ENCODE measurements at places on chromosomes 11 and 22.

GRCh38 chr11:84795698-84796097 lies 831.4 kb downstream of the DLG2 start:
- no peak for DNase-seq

DNA sequence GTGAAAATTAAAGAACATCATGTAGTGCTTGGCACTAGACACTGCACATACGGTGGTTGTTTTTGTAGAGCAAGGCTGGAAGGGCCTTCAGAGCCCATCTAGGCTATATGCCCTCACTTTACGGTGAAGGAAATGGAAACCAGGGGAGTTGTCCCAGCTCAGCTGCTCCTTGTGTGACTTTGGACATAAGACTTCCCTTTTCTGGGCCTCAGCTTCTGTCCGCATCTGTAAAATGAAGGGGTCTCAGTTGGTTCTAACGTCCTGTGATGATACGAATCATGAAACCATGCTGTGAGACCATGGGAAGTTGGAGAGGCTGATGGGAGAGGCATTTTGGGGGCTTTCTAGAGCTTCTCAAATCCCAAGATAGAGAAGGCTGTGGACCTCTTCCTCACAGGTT lies 4.7 kb downstream of the KCNE3 start:
- no peak for DNase-seq

GRCh38 chr22:17057959-17058814 lies 26.6 kb upstream of the IL17RA start:
- DNase-seq: peak; percentile 3

GRCh38 chr11:80024119-80024518 lies 583.3 kb upstream of the TENM4 start:
- DNase-seq: no peak

DNA sequence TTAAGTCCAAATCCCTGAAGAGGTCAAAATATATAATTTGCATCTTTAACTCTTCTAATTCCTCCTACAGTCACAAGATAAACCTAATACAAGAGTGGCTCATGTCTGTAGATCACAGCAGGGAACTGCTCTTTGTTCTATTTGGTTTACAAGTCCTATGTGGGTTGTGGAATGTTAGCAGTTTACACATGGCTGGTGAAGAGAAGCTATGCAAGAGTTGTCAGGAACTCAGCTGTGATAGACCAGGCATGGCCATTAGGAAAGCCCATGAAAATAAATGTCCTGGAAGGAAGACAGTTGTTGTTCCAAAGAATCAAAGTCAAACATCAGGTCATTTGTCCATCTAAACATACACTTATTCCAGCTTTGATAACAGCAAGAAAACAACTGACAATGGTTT lies 312.4 kb upstream of the PITPNB start:
- DNase-seq: no peak

GRCh38 chr11:79488286-79488685 lies 47.5 kb upstream of the TENM4 start:
- no peak for DNase-seq

DNA sequence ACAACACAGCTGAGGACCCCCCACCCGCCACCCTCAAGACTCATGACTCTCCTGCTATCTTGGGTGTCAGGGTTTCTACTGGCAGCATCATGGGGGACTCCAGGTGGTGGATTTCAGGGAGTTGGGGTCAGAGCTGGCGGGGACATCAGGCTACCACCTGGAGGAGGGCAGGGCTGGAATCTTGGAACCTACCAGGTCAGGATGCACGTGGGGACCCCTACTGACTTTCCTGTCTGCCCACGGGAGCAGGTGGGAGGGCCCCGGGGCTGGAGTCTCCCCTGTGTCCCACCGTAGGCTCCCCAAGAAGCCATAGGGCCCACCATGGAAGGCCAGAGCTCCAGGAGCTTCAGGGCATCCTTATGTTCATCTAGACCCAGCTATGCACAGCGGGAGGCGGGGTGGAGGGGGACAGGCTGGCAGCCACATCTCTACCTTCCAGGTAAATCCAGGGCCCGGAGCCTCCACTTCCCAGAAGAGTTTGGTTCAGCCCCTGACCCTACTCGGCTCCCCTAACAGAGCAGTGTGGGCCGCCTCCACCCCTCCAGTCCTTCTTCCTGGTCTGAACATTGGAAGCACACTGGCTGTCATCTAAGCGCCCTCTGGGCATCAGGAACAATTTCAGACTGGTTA lies 10.0 kb downstream of the SLC37A2 start:
- DNase-seq: no peak

DNA sequence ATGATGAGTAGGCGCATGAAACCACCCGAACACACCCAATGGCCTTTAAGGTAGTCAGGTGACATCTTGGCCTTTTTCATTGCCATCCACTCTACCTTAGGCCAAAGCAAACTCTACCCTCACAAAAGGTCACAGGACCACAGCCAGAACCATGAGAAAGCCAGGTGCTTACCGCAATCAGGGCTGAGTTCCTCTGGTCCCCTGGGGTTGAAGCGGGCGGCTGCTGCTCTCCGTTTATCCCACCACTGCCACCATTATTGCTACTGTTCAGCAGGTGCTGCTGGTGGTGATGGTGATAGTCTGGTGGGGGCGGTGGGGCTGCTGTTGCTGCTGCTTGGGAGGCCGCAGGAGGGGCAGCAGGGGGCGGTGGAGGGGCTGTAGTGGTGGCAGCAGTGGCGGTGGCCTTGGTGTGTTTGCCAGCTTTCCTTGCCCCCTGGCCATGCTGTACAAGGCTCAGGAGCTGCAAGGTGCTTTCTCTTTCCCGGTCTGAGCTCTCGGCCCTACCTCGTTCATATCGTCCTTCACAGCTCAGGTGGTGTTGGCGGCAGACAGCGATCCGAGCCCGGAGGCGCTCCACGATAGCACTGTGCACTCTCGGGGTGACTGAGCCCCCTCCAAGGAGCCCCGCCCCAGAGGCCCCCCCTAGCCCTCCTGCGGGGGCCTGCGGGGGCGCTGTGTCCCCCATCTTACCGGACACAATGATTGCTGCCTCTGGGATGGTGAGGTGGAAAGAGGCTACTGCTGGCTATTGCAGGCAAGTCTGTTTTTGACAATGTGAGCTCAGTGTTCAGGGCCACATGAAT lies 1.6 kb downstream of the MAML2 start:
- peak; percentile 64 for DNase-seq

- no peak for DNase-seq
Observed at GRCh38 chr11:122076512-122077120, 39.4 kb downstream of the BLID start.

GRCh38 chr11:8384199-8384821 lies 120.6 kb upstream of the LMO1 start:
- no peak for DNase-seq

- no peak for DNase-seq
Observed at GRCh38 chr11:33690290-33691065, 10.1 kb downstream of the C11orf91 start.

DNA sequence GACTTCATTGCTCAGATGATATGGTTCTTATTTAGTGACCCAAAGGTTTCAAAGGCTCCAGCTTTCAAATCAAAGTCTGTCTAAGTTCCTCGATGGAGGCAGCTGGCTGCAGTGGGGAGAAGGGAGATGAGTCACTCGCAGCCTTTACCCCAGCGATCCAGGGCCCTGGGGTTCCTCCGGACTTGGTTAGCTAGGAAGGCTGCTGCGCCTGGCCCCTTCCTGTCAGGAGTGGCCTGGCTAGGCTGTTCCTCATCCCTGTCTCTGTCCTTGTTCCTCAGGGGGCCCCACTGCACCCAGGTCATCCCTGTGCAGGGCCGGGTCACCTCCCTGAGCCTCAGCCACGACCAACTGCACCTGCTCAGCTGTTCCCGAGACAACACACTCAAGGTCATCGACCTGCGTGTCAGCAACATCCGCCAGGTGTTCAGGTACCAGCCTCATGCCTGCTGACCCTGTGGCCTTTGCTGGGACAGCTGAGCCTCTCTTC lies 13.9 kb downstream of the ATG16L2 start:
- no peak for DNase-seq

GRCh38 chr11:132358573-132358953 lies 988.1 kb downstream of the NTM start:
- DNase-seq: no peak

- no peak for DNase-seq
Observed at GRCh38 chr11:46588915-46589314, 4.9 kb downstream of the AMBRA1 start.

DNA sequence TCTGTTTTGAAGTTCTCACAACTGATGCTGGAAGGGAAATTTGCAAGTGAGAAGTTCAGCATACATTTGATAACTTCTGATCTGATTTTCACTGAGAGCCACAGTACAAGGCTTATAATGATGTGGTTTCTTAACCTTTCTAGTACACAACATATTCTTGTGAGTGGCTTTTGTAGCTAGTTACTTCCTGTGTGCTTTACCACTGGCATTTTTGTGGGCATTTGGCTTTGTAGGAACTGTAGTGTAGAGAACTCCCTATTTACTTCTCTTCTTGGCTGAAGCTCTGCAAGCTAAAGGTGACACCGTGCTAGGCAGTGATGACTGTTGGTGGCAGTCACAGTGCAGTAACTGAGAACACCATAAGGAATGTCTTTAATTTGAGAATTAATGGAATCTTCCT lies 14.9 kb downstream of the USP47 start:
- no peak for DNase-seq

GRCh38 chr11:57899378-57899777 lies 124.3 kb upstream of the OR9Q1 start:
- DNase-seq: no peak

- peak; percentile 73 for DNase-seq
Observed at GRCh38 chr11:10792385-10793068, 16.2 kb downstream of the EIF4G2 start.

DNA sequence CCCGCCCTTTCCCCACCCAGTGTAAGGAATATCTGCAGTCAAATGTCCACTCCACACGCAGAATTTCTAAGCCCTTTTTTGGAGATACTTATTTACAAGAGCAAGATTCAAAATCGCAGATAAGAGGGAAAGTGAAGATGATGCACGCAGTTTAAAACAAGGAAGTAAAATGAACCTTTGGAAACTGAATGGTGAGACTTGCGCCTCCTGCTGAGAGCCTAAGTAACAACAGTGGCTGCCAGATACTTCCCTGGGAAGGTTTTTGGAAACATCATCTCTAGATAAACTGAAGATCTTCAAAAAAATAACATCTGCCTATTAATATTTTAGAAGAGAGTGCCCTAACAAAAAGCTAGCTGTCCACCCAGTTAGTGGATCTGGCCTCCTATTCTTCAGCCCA lies 963.1 kb upstream of the FAT3 start:
- DNase-seq: no peak

GRCh38 chr11:12518606-12519385 lies 141.4 kb downstream of the PARVA start:
- no peak for DNase-seq

DNA sequence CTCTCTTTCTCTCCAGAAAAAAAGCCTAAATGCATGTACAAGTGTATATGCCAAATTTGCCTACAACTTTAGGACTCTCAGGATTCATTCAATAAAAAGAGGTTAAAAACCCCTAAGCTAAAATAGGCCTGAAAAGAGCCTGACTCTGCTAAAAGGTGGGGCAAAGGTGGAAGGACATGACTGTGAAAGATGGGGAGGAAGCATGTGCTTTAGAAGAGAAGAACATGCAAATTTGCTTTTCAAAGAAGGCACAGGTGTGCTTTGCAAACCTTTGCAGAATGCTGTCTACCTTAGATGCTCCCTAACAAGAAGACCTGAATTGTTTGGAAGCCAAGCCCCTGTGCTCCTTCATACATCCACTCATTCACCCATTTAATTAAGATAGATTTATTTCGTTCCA lies 87.4 kb downstream of the GRIA4 start:
- DNase-seq: no peak

GRCh38 chr22:46871826-46872225 lies 109.4 kb downstream of the TBC1D22A start:
- no peak for DNase-seq

GRCh38 chr11:78147807-78148206 lies 8.4 kb upstream of the ALG8 start:
- DNase-seq: no peak

DNA sequence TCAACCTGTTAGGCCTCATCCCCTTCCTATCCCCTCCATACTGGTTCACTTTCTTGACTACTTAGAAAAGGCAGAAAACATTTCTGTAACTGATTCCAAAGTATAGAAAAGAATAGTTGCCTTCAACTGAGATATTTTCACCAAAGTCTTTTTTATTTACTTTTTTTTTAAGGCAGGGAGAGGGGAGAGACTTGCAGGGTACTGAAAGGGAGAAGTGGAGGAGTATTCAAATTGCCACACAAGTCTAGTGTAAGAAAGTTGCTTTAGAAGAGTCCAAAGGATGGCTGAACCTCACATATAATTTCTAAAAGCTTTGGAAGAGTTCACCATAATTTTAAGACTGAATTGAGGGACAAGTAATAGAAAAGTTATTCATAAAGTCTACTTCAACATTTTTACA lies 6.3 kb downstream of the PHF21A start:
- no peak for DNase-seq

DNA sequence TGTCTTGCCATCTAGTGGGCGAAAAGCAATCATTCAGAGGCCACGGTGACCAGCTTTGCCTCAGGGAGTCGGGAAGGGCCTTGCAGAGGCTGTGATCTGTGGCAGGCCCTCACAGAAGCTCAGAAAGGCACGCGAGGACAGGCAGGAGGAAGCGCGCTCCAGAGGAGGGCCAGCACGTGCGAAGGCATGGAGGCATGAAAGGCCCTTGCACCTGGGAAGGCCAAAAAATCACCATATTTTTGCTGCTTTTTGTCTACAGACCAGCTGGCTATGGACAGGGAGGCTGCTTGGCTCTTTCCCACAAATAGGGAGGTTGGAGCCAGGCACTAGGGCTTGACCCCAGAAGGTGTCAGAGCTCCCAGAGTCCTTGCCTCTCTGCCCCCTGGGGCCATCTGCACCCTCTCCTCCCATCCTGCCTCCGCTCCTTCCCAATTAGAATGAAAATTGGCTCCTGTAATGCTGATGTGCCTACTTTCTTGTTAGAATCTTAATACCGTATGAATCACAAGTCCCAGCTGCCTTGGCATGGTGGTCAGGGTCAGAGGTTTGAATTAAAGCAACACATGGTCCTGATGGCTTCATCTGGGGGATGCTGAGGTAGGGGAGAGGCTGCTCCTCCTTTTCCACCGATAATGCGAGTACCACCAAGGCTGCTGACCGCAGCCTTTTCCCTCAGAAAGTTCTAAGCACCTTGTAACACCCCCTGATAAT lies 69.1 kb downstream of the FEZ1 start:
- DNase-seq: no peak

DNA sequence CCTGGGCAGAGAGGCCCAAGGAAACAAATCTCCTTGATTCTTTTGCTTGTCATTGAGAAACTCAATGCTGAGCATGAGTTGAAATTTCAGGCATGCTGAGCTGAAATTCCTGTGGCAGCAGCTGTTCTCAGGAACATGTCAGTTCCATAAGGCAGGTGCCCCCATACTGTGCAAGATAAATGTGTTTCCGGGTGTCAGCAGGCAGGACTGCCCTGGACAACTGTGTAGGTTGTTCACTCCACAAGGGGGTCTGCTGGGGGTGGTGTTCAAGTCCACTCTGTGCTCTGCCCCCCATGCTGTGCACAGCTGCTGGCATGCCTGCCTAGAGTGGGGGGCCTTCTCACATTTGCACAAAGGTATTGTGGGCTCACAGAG lies 133.7 kb downstream of the CTTN start:
- DNase-seq: no peak

Measured in stimulated activated naive CD4-positive, alpha-beta T cell treated with Interleukin-2 at 50 U/mL for 16 hours (primary cell).